ENCODE measurements at places on chromosomes 2 and 18. TPM values are rescaled to one million over a fixed set of nuclear protein-coding genes. Genes with fewer than 3 reads are reported as not detected.

Gene KANSL3
- 53.6 TPM for total RNA-seq

Gene ATRAID
- 59.1 TPM for total RNA-seq

Gene BMP10
- total RNA-seq: not detected

Gene VAPA
- total RNA-seq: 162 TPM

Gene GEN1
- total RNA-seq: 17.9 TPM

Gene ZNF804A
- not detected for total RNA-seq

Gene NR4A2
- total RNA-seq: 9.7 TPM

Gene SMYD1
- not detected for total RNA-seq

Gene IL18R1
- total RNA-seq: 28.3 TPM

Gene AQP12A
- not detected for total RNA-seq
